ENCODE measurements at places on chromosomes 6 and 20.

DNA sequence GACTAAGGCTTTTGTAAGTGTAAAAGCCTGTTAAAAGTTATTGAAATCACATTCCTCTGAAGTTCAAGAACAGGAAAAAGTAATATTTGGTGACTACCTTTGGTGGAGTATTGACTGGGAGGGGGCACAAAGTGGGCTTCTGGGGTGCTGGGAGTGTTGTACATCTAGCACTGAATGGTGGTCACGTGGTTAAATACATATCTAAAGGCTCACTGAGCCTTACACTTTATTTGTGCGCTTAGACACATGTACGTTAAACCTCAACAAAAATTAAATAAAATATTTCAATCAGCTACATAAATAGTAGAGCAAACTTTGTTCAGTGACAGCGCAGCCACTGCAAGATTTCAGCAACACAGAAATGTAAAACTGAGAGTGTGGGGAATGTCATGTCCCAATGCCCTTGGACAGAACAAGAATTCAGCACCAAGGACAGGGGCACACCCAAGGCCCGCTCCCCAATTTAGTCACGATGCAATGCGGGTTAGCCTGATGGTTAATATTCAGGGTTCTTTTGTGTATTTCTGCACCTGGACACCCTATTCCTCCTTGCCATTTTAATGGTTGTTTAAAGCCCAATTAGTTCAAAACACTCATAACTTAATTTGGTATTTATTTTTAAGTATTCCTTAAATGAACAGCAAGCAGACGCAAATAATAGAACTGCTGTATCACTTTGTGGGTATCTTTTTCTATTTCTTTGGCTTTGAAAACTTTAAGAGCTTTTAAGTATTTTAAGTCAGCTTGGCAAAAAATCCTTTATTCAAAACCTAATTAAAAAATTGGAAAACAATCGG, 37.4 kb downstream of the ANGPT4 start:
- no peak for DNase-seq

- DNase-seq = no peak
These were observed 52.9 kb upstream of the TAB2 start for GRCh38 chr6:149264629-149265028.

GRCh38 chr6:125598422-125598821, 151.0 kb upstream of the HEY2 start:
- no peak for DNase-seq

DNA sequence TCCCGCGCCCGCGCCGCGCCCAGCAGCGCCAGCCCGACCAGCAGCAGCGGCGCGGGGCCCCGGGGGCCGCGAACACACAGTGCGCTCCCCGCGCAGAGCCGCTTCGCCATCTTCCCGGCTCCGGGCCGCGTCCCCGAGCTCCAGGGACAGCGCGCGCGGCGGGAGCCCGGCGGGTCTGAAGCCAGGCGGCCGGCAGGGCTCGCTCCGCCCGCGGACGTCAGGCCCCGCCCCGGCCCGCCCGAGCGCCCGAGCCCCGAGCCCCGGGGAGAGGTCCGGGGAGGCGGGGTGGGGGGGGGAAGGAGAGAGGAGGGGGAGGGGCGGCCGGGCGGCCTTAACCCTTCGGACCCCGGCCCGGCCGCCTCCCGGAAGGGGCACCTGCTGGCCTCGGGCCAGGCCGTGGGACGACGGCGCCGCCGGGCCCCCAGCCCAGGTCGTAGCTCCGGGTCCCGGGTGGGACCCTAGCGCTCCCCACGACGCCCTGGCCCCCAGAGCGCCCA, at the start of gene LAMA5:
Gene LAMA5 (minus strand): TSS at position 177 of the 497 bp plus-strand sequence. CDS start 67 bp downstream, at position 110.
- DNase-seq = no peak

DNA sequence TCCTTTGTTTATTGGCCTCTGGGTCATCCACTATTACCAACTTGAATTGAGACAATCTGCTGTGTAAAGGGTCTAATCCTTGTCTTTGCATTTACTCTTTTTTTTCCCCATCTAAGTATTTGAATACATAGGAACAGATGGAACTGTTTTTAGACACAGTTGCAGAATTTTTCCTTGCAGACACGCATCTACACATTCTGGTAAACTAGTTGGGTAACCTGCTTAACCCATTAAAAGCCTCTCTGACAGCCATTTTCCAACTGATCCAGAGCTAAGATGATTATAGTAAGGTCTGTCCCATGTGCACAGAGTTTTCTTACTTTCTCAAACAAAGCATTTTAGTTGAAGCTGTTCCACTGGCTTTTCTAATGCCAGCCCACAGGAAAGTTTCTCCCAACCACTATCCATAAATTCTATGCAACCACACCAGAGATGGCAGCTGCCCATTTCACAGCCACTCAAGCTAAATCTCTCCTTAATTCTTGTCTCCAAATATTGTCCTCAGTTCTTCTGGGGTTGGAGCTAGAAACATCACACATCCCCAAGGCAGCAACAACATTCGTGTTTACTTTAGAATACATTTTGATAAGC, 492.1 kb downstream of the MAFB start:
- no peak for DNase-seq

GRCh38 chr6:121951123-121951522, 448.3 kb upstream of the HSF2 start:
- DNase-seq = no peak

DNA sequence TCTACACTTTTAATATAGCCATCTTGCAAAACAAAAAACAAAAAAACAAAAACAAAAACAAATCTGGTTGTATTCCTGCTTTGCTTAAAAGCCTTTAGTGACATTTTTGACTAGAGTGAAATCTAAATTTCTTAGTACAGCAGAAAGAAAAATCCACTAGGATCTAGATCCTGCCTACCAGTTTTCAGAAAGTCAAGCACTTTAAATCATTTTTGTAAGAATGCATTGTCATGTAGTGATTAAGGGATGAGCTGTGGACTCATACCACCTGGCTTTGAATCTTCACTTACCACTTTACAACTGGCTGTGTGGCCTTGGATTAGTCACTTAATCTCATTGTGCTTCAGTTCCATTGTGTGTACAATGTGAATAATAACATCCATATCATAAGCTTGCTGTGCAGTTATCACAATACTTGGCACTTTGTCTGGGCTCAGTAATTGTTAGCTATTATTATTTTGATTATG, 4.0 kb downstream of the MKKS start:
- DNase-seq = no peak

- no peak for DNase-seq
These were observed 334.9 kb downstream of the RFPL4B start for GRCh38 chr6:112682071-112682470.

DNA sequence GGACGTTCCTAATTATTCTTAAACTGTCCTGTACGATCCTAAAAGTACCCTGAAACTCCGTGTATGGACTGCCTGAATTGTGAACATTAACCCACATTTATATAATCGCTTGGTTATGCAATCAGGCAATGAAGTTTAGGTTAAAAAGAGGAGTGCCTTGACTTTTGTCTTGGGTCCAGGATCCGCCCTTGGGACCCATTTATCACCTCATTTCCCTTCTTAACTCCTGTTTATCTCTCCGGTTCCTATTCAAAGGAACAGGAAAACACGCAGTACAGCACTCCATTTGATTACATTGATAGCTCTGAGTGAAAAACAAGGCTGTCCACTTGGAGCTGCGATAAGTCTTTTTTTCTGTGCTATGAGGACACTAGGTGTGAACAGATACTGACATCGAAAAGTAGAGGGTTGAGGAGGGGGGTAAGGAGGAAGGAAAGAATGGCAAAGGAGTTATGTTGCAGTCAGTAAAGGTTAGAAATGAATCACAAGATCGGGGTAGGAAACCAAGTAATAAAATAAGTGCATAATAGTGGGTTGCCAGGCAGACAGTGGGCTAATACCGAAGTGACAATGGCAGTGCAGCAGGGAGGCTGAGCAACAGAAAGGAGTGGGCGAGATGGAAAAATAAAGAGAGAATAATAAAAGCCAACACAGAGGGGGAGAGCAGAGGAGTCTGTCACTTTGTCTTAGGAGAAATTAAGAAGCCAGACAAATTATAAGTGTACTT, 15.9 kb upstream of the PCK1 start:
- no peak for DNase-seq

DNA sequence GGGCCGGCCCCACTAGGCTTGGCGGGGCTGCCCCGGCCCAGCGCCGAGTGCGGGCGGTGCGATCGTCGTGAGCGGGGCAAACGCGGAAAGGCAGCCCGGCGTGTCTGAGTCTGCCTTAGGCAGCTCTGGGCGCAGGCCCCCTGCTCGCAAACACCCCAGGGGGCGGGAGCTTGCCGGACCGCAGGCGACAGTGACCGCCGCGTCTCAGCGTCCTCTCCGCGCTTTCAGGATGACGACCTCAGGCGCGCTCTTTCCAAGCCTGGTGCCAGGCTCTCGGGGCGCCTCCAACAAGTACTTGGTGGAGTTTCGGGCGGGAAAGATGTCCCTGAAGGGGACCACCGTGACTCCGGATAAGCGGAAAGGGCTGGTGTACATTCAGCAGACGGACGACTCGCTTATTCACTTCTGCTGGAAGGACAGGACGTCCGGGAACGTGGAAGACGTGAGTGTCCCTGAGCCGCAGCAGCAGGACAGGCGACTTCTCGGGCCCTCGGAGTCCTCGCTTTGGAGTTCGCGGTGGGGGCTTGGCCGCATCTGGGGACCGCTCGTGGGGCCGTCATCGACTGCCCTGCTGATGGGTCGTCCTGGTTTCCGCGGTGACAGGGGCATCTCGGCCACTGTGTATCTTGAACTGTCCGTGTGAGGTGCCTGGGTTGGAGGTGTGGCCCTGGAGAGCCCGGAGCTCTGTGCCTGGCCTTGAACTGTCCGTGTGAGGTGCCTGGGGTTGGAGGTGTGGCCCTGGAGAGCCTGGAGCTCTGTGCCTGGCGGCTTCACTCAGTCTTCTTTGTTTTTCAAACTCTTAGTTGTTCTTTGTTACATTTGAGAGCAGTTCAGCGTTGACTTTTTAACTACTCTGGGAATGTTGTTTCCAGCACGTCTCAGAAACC, 786 bp downstream of the ADRM1 start:
- DNase-seq = no peak

DNA sequence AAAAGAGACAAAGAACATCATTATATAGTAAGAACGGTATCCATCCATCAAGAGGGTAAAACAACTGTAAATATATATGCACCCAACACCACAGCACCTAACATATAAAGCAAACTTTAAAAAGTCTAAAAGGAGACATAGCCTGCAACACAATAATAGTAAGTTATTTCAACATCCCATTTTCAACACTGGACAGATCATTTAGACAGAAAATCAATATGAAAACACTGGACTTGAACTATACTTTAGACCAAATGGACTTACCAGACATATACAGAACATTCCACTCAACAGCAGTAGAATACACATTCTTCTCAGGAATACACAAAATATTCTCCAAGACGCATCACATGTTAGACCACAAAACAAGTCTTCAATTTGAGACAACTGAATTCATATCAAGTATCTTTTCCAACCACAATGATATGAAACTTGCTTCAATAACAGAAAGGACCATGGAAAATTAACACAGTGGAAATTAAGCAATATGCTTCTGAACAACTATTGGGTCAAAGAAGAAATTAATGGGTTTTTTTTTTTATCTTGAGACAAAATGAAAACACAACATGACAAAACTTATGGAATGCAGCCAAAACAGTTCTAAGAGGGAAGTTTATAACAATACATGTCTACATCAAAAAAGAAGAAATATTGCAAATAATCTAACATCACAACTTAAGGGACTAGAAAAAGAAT, 23.9 kb upstream of the ASF1A start:
- DNase-seq = no peak

GRCh38 chr20:24662752-24663365, 193.4 kb downstream of the SYNDIG1 start:
- no peak for DNase-seq

DNA sequence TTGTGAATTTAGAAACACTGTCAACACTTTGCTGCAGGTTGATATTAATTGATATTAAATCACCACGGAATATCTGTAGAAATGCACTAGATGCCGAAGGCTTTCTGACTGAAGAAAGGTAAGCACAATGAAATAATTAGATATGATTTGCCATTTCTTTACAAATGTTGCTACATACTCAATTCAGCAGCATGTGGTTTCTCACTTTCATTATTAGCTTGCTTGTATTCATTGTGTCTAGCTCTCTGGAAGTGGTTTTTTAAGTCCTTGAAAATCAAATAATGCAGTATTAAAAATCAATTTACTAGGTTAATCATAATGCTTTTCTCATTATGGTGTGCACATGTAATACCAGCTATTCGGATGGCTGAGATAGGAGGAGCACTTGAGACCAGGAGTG, 231.3 kb upstream of the MARCKS start:
- no peak for DNase-seq

- DNase-seq = no peak
These were observed 473.9 kb upstream of the HS3ST5 start for GRCh38 chr6:114816678-114817077.

DNA sequence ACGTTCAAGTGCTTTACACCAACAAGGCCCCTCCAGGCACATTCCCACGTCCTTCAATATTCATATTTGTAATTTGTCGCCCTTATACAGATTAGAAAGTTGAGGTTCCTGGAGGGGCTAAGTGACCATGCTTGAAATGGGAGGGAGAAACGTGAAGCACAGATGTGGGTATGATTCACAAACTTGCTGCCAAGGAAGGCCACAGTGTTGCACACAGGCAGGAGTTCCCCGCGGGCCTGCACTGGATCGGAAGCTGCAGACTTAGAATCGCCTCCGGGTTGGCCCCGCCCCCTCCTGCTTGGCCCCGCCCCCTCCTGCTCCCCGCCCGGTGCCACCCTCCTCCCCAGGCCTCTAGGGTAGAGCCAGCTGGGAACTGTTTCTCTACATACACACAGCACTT, 58.2 kb upstream of the QKI start:
- DNase-seq = no peak

DNA sequence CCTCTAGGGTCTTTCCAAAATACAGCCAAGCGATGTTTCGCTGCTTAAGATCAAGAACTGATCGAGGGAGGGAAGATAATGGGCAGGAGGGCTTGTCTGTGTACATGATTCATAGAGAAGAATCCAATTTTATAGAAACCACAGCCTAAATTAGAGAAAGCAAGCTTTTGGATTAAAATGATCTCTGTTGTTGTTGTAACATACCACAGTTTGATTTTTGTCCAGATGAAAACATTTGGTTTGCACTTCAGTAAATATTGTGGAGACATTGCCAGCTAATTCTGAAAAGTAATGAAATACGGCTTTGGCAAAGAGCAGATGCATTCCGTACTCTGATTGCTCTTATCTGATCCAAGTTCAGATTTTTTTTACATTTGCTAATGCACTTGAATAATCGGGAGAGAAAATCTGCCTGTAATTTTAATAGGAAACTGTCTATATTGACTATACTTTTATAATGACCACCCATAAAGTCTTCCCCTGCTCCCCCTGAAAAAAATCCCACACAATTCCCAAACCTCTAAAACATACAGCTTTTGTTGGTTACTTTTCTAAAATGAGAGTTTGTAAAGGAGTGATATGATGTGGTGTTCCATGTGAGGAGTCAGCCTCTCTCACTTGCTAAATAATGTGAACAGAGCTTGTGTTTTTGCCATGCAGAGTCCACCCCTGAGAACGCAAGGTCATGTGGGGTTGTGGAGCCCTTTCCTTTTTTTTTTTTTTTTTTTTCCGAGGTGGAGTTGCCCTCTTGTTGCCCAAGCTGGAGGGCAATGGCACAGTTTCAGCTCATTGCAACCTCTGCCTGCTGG, 199.9 kb downstream of the DTNBP1 start:
- no peak for DNase-seq
